ENCODE measurements at places on chromosomes 6 and 20.

GRCh38 chr6:160088069-160088783 lies 33.4 kb upstream of the SLC22A1 start:
- no peak for DNase-seq

GRCh38 chr20:32580219-32580969 lies 4.7 kb downstream of the NOL4L start:
- DNase-seq = no peak

DNA sequence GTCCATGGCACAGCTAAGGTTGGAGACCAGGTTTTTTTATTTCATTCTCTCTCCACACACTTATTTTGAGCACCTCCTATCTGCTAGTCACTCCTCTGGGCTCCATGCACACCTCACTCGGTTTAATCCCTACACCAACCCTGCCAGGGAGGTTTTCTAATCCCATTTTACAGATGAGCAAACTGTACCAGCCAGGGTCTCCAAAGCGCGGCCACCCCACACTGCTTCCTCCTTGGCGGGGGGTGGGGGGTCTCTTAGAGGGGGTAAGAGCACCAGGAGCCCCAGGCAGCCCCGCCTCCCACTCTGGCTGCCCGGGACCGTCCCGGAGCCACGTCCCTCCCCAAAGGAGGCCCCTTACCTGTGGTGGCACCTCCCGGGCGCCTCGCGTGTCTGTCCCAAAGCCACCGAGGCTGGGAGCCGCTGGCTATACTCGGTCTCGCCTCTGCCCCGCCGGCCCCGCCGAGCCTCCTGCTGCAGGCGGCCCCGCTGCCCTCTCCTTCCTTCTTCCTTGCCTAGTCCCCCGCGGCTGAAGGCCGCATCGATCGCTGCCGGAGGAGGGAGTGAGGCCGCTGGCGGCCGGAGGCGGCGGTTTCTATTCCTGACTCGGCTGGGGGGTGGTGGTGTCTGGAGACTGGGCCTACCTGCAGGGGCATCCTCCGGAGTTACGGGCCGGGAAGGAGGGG lies at the start of gene KCNS1:
TSS of gene KCNS1 (minus strand) at position 565 of the 683 bp plus-strand sequence. CDS start 1,891 bp downstream, outside the sequence.
- no peak for DNase-seq

GRCh38 chr6:62998022-62998421 lies 213.2 kb upstream of the FKBP1C start:
- DNase-seq = no peak
